ENCODE measurements at places on chromosomes 3 and 15.

- no peak for DNase-seq
Measured at GRCh38 chr3:46020766-46021510, 6.3 kb downstream of the XCR1 start.

DNA sequence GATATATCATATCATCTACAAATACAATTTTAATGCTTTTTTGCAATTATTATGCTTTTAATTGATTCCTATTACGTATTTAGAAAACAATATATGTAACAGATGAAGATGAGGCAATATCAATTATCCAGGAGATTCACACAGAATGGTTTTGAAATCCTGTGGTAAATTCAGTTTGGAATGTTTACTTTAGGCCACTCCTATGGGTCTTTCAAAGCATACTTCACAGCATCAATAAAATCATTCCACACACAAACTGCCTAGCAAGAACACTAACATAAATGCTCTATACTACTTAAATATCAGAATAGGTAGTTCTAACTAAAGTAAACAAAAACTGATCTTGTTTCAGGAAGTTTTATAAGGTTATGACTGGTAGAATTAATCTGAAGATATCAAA, 90.5 kb downstream of the FAM227B start:
- DNase-seq = no peak

DNA sequence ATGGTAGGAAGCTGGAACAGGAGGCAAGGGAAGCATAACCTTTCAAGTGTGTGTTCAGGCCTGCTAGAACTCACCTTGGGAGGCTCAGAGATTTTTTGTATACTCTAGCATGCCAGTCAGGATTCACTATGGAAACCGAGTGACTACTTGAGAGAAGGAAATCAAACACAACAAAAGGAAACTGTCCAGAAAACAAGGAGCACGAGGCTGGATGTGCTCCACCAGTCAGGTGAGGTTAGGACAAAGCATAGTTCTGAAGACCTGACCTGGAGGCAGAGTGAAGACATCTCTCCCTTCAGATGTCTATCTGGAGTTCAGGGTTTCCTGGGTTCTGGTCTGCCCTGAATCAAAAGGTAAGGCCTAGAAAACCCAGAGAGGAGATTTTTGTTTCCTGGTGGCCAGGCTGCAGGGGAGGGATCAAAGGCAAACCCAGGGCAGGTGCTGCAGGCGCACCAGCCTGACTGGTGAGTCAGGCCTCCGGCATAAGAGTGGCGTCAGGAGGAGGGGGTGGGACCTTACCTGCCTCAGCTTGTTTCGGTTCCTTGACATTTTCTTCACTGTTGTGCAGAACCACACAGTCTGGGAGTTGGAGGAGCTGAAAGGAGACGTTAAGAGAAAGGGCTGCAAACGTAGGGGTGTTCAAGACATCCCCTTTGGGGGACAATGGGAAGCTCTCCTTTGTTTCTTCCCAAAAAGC, 52.2 kb upstream of the OSBPL11 start:
- no peak for DNase-seq

DNA sequence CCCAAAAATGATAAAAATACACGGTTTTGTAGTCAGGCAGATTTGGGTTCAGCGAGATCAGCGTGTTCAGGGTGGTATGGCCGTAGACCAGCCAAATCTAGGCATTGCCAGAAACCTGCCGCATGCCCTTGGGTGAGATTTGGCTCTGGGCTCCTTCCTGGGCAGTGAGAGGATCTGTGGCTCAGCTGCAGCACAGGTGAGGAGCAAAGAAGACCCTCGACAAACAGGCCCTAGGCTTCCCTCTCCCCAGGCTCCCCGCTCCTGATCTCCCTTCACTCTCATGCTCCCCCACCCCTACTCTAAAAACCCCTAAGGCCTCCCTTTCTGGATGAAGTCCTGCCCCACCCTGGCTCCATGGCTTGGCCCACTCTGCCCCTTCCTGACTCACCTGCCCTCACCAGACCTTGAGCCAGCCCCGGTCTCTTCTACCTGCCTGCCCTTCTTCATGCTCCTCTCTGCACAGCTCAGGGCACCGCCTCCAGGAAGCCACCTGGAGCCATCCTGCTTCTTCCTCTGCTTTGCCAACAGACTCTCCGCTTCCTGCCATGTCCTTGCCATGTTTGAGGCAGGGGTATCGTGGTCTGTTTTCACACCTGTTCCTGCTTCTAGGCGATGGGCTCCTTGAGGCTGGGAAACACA, 88.1 kb downstream of the CORO2B start:
- no peak for DNase-seq

DNA sequence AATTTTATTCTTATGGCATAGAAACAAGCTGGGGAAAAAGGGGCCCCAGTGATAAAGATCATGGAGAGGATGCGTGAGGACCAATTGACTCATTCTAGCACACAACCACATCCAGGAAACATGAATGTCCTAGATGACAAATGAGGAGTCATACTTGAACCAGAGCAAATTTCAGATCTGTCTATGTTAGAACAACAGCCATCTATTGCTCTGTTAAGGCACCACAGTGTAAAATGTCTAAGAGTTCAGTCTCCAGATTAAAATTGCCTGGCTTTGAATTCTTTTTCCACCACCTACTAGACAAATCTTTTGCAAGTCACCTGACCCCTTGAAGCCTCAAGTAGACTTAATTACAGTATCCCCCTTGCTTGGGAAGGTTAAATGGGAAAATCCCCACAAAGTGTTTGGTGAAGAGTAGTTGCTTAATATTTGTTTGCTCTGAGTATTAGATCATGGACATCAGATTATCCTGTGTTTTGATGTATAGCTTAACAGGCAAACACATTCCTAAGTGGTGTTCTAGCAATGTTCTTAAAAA, 258.7 kb upstream of the TGFBR2 start:
- no peak for DNase-seq

All from stimulated activated CD4-positive, alpha-beta T cell treated with anti-CD3 and anti-CD28 coated beads, Interleukin-15, amount 100 ng/mL, for 1 hour (primary cell).